ENCODE measurements at places on chromosomes 6 and 20.
A peak's percentile ranks its signal among the peaks of the same experiment; 100 is the strongest.

DNA sequence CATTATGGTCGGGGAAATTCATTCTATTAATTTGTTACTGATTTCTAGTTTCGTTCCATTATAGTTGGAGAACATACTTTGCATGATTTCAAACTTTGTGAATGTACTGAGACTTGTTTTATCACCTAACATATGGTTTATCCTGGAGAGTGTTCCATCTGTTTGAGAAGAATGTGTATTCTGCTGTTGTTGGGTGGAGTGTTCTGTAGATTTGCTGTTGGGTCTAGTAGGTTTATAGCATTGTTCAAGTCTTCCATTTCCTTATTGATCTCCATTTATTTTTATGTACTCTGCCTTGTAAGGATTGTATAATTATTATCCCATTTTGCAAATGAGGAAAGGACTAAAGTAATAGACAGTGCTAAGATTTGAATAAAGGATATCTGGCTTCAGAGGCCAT lies 85.4 kb downstream of the RREB1 start:
- DNase-seq: no peak

- peak; percentile 41 for DNase-seq
Measured at GRCh38 chr20:25532971-25533391, 52.4 kb downstream of the NINL start.

- DNase-seq: peak; percentile 41
Measured at GRCh38 chr20:5719861-5720403, 30.3 kb upstream of the SHLD1 start.

DNA sequence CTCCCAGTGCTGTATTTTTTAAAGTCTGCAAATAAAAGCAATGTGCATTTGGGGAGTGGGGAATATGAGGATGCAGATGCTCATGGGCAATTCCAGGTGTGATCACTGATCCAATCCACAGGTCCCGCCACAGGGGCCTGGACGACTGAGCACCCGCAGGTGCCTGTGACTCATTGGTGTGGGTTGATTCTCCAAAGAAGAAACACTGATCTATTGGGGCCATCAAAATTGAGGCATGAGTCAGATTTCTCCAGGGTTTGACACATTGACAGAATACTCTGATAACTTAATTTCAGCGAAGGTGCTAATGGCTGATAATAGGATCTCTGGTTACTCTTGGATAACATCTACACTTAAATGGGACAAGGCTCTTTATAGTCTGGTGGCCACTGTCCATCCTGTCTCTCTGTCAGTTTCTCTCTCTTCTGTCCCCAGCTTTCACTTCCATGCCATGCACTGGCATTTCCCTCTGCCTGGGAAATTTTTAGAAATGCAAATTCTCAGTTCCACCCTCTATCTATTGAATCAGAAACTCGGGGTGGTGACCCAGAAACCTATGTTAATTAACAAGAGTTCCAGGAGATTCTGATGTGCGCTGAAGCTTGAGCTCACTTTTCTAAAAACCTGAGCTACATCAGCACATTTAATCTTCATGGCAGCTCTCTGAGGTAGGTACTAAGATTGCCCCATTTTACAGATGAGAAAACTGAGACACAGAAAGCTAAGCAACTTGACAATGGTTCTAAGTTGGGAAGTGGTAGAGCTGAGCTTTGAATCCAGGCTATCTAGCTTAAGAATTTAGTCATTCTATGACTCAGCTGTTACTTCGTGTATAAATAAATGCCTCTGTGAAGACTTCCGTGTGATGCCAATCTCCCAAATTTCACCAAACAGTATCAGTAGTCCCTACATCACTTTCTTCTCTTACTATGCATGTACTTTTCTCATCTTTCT lies 10.2 kb upstream of the RCAN2 start:
- DNase-seq: no peak

DNA sequence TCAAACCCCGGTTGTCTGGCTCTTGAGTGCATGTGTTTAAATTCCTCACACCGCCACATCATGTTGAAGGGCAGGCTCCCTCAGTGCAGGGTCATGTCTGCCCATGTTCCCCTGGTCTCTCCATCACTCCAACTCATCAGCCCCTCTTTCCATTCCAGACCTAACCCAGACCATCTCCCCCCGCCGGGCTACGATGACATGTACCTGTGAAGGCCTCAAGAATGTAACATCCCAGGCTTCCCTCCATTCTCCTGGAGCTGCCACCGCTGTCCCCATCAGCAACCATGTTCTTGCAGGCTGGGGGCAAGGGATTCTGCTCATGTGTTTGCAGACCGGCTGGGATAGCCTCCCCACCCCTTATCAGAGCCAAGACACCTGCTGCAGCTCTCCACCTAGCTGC lies 19.9 kb downstream of the TMEM74B start:
- no peak for DNase-seq

DNA sequence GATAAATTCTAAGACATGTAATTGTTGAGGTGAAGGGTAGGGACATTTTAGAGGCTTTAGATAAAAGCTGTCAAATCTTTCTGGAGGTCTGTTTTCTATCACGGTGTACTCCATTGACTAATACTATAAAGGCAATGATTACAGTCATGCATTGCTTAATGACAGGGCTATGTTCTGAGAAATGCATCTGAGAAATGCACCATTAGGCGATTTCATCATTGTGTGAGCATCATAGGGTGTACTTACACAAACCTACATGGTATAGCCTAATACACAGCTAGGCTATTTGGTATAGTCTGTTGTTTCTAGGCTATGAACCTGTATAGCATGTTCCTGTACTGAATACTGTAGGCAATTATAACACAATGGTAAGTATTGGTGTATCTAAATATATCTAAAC lies 71.3 kb upstream of the FYN start:
- DNase-seq: no peak

GRCh38 chr20:45840700-45841198 lies 7.2 kb downstream of the SNX21 start:
- no peak for DNase-seq

DNA sequence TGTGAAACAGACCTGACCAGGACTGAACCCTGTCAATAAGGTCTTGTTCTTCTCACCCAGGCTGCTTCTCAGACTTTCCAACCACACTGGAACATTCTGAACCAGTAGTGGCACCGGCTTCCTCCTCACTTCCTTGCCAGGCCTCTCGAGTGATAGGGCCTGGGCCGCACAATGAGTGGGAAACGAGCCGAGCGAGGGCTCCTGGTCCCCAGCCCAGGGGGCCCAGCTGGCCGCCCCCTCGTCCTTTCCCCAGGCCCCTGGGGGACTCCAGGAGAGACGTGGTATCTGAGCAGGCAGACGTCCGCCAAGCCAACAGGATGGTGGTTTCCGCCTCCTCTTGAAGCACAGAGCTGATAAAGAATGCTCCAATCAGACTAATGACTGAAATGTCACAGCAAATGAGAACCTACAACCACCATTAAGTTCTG lies 117.9 kb downstream of the GMDS start:
- DNase-seq: peak; percentile 94

GRCh38 chr20:48644286-48644828 lies 183.4 kb downstream of the PREX1 start:
- no peak for DNase-seq

GRCh38 chr6:139430899-139431601 lies 56.6 kb upstream of the CITED2 start:
- DNase-seq: no peak

- DNase-seq: no peak
Measured at GRCh38 chr6:31345026-31345730, 11.8 kb downstream of the HLA-B start.

DNA sequence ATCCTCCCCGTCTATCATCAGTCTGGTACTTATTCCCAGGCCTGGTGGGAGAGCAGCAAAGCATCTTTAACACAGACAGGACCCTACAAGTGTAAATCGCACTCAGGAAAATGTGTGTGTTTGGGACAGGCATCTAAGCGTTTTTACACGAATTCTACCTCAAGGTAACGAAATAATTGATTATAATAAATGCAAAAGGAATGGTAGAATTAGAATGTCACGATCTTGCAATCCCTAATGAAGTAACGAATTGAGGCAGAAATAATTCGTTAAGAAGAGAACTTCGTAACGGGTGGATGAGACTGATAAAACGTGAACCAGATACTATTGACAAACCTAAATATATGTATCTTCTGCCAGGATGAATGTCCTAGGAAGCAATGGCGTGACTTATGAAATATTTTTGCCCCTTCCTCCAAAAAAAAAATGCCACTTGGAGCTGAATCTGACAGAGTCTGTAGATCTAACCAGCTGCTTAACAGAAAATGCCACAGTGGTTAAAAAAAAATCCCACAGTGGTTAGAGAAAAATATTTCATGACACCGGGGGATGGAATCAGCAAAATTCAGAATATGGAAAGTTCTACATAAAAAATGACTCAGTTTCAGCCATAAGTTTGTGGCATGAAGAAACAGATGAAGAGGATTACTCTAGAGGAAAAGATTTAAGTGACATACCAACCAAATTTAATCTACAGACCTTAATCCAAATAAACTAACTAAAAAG lies 68.7 kb downstream of the F13A1 start:
- no peak for DNase-seq

GRCh38 chr6:141946502-141946901 lies 186.2 kb upstream of the GJE1 start:
- DNase-seq: no peak

- DNase-seq: peak; percentile 30
Measured at GRCh38 chr20:63238514-63239125, 2.9 kb downstream of the BIRC7 start.

DNA sequence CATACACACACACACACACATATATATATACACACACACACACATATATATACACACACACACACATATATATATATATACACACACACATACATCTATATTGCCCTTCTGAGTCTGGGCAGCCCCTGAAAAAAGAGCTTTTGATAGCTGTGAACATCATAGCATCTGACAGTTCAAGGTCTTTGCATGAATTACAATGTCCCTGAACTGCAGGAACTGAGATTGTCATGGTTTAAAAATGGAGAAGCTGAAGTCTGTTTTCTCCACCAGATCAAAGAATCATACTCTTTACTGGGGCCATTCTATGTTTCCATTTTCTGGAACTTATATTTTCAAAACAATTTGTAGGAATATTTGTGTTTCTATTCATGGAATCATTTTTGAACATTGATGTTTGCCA lies 189.8 kb downstream of the ZDHHC14 start:
- no peak for DNase-seq

DNA sequence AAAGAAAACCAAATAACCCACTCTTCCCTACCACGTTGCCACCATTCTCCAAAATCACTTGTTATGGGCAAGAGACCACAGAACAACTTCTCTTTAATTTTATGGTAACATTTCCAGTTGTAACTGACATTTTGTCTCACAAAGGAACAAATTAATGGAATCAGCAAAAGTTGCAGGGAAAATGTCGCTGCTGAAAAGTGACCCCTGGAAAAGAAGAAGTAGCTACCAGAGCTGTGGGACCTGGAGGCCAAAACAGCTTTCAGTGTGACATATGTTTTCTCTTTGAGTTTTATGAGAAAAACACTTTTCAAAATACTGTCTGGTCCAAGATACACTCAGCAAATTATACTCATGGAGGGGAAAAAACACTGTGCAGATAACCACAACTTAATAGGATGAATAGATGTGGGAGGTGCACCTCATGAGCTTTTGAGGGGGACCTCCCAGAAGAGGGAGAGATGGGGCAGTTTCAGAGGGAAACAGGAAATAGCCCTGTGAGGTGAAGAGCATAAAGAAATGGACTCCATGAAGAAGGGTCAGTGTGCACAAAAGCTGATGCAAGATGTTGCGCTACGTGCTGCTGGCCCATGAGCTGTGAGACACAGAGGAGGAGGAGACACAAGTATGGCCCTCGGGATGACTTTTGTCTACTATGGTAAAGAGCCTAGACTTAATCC lies 87.3 kb downstream of the DTNBP1 start:
- DNase-seq: no peak

DNA sequence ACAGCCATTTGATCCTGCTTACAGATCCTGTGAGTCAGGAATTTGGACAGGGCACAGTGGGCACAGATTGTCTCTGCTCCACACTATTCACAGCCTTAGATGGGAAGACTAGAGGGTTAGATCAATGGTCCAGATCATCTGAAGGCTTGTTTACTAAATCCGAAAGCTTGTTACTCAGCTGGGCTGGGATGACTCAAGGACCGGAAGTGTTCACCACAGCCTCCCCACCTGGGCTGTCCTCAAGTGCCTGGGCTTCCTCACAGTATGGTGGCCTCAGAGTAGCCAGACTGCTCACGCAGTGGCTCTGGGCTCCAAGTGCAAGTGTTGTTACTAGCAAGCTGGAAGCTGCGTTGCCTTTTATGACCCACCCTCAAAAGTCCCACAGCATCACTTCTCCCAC lies 75.4 kb upstream of the INSM1 start:
- DNase-seq: no peak

DNA sequence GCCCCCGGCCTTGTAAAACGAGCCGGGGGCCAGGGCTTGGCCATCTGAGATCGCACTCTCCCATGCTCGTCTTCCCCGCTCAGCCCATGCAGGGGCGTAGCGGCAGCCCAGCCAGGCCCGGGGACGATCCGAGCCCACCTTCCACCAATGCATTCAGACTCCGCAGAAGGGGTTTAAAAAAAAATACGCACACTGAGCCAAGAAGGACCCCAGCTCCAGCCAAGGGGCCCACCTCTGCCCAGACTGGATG lies 320 bp downstream of the GSTA4 start:
- no peak for DNase-seq

GRCh38 chr6:47655719-47656595 lies 42.4 kb upstream of the ADGRF4 start:
- DNase-seq: peak; percentile 32

DNA sequence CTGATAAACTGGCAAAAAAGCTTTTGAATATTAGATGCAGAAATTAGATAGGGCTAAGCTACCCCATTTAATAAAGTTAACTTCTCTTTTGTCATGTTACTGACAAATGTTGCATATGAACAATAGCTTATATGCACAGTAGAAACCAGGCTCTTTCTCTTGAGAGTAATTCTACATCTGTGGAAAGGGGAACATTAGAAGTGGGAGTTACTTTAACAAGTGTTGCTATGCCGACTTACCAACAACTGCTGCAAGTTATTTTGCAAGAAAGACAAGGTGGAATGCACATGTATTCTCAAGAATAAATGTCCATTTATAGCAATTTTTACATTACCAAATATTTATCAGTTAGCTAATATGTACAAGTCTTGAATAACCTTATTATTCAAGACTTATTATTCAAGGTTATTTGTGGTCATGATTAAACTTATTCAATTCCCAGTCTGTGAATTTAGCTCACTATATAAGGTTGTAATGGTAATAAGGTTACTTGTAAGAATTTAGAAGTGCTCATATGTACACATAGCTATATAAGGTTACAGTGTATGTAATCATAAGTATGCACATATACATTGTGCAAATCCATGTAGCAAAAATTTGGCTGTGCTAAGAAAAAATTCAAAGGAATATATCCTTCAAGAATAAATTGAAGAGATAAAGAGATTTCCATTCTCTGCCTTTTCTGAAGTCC lies 38.3 kb downstream of the ADGRG6 start:
- no peak for DNase-seq

GRCh38 chr6:119187596-119187995 lies 109.1 kb upstream of the FAM184A start:
- peak; percentile 32 for DNase-seq

Data from dermis blood vessel endothelial cell (primary cell).